Spinal cord (tissue), 10 donors: ENCODE measurements at places on chromosomes 5 and 9. TPM values are rescaled to one million over a fixed set of nuclear protein-coding genes. Genes with fewer than 3 reads are reported as not detected.

The PLAC8L1 gene
- polyA plus RNA-seq, result 2.1 TPM

DNA sequence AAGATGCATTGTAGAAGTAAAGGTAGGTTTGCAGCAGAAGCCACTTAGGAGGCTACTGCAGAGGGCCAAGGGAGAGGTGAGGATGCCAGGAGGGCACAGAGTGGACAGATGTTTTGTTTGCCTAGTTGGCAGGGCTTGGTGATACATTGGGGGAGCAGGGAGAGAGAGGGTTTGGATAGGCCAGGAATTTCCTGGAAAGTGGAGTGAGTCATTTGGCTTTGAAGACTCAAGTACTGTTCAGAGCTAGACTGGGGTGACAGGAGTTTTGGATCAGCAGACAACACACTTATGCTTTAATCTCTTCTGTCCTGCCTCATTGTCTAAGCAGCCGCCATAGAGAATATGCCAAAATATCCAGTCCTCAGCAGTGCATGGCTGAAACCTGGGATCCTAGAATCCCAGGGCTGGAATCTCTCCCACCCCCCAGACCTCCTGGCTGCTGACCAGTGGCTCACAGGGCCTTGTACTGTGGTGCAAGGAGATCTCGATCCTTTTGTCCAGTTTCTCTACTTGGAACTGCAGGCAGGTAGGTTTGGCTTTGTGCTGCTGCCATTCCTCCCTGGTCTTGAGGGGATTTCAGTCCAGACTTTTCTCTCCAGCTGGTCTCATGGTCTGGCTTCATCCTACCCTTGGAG lies 11.0 kb downstream of the TMEM268 start:
- DNase-seq, result peak; percentile 10

DNA sequence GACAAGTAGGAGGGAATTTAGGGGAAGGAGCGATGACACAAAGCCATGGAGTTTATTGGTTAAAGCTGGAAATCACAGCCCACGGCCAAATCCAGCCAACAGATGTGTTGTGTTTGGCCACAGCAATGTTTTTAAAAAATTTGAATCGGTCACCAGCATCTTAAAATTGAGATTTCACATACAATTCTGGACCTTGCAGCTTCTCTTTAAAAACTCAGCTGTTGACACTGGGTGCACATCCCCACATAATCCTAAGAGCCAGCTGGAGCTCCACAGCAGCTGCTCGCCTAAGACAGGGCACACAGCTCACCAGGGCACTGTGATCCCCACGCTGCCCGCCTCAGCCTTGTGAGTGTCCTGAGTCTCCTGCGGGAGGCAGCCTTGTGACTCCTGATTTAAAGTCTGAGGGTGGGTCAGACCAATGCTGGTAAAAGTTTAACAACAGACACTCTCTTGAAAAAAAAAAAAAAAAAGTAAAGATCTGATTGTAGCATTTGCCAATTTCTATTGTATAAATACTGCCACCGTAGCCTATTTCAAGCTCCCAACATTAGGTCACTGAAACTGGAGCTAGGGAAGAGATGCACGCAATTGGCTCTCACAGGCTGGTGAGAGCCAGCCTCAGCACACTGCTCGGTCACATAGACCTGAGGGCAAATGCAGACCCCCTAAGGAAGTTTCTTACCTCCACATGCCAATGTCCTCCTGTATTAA lies 124.8 kb downstream of the HSD17B3 start:
- DNase-seq, result no peak

- DNase-seq, result no peak
Observed at GRCh38 chr5:72071906-72072305, 35.4 kb upstream of the MAP1B start.

GRCh38 chr5:178125253-178125906 lies 5.4 kb upstream of the RMND5B start:
- DNase-seq, result no peak

The TRIM52 gene
- 25.1 TPM for polyA plus RNA-seq

The PCDHB7 gene
- 5.5 TPM for polyA plus RNA-seq
